ENCODE measurements at places on chromosomes 13 and 19.

- peaks cover 92% of the 10 kb centered on the region for H3K4me1 ChIP-seq
- H3K36me3 ChIP-seq, result peaks cover 33% of the 10 kb centered on the region
- DNase-seq, result no peak
- no peaks in the 10 kb centered on the region for H3K27me3 ChIP-seq
Observed at GRCh38 chr19:38653028-38653571, 5.7 kb downstream of the ACTN4 start.

GRCh38 chr19:2613507-2614295, 88.8 kb downstream of the GNG7 start:
- no peaks in the 10 kb centered on the region for H3K27me3 ChIP-seq
- H3K4me1 ChIP-seq, result peaks cover 26% of the 10 kb centered on the region
- H3K27ac ChIP-seq, result no peak overlapping the region
- peak; percentile 54 for DNase-seq

DNA sequence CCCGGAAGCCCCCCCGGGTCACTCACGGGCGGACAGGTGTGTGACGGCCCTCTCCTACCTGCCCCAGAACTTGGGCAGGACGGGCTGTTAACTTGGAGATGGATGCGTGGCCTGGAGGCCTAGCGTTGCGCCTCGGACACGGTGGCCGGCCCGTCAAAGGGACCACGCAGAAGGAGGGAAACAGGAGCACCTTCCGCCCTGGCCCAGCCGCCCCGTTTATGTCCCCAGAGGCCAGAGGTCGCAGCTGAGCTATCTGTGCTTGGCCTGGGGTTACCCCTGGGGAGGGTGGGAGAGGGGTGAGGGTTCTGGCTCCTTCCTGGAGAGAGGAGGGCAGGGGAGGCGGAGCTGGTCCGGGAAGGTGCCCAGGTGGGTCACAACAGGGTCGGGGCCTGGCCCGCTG, 35.6 kb downstream of the GADD45B start:
- peaks cover 7% of the 10 kb centered on the region for H3K36me3 ChIP-seq
- no peak for DNase-seq

DNA sequence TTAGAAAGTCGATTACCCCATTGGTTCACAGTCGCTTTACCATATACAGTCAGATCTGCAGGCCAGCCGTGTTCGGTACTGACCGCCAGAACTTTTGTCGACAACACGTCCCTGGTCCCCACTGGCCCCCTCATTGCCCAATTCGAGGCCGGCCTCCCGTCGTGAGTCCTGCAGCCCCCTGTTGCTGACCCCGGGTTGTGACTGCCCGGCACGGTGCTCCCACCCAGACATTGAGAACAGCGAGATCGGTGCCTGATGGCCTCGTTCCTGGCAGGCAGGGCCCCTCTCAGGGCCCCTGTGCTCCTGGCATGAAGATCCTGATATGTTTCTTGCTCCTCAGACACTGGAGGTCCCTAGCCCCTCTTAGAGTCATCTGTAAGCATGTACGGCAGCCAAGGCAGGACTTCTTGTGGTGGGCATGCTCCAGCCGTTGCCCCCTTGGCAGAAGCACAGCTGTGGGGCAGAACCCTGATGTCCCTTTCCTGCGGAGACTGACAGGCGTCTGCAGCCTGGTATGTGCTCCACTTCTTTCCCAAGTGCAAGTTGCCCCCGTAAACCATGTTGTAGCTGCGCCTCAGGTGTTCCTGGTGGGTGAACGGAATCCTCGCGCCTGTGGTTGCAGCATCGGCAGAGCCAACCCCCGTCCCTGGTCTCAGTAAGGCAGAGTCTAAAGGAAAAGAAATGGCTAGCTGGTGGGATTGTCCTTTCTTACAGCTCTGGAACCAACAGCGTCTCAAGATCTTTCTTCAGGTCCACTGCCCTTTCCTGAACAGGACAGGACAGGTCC, 123.2 kb upstream of the SPACA7 start:
- no peak for DNase-seq
- H3K27ac ChIP-seq, result no peak overlapping the region
- H3K36me3 ChIP-seq, result no peaks in the 10 kb centered on the region
- peaks cover 19% of the 10 kb centered on the region for H3K27me3 ChIP-seq
- H3K4me3 ChIP-seq, result no peak overlapping the region
- H3K4me1 ChIP-seq, result no peaks in the 10 kb centered on the region

DNA sequence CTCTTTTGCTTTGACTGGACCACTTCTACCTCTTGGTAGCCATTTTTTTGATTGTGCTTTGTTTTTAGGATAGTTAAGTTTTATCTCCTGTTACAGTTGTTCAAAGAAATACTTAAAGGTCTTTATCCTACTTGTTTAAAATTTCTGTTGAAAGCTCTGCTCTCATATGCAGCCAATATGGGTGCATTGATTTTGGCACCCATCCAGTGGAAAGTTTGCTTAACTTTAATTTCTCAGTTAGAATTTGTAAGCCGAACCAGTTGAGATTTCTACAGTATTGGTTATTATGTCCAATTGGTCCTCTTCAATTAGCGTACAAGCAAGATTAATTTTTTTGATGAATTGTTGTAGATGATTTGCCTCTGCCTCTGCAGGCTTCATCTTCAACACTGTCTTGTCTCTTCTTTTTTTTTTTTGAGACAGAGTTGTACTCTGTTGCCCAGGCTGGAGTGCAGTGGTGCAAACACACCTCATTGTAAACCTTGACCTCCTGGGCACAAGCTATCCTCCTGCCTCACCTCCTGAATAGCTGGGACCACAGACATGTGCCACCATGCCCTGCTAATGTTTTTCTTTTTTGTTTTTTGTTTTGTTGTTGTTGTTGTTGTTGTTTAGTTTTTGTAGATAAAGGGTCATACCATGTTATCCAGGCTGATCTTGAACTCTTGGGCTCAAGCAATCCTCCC, 65.3 kb downstream of the MAB21L1 start:
- H3K36me3 ChIP-seq, result no peaks in the 10 kb centered on the region
- no peak overlapping the region for H3K4me3 ChIP-seq
- H3K27me3 ChIP-seq, result no peaks in the 10 kb centered on the region
- H3K27ac ChIP-seq, result no peak overlapping the region
- no peaks in the 10 kb centered on the region for H3K4me1 ChIP-seq

- H3K27me3 ChIP-seq, result no peaks in the 10 kb centered on the region
- H3K36me3 ChIP-seq, result peaks cover 61% of the 10 kb centered on the region
- no peak for DNase-seq
- peaks cover 76% of the 10 kb centered on the region for H3K4me1 ChIP-seq
- no peak overlapping the region for H3K4me3 ChIP-seq
- no peak overlapping the region for H3K27ac ChIP-seq
Observed at GRCh38 chr19:42204664-42205063, 12.8 kb downstream of the DEDD2 start.

GRCh38 chr19:5609881-5610448, 12.6 kb downstream of the SAFB2 start:
- no peak overlapping the region for H3K4me3 ChIP-seq
- peaks cover 89% of the 10 kb centered on the region for H3K36me3 ChIP-seq
- no peak for DNase-seq
- peak overlapping the region; percentile 1 for H3K27ac ChIP-seq
- peaks cover 42% of the 10 kb centered on the region for H3K4me1 ChIP-seq

GRCh38 chr19:41363753-41364523, at the start of gene B9D2:
TSS of gene B9D2 (minus strand) at chr19:41364149. CDS start at chr19:41363519, 630 bp downstream.
- peak within 1 kb of the TSS; percentile 85 for H3K4me3 ChIP-seq
- no peaks in the 10 kb centered on the region for H3K27me3 ChIP-seq
- H3K4me1 ChIP-seq, result peaks cover 32% of the 10 kb centered on the region
- peaks cover 23% of the 10 kb centered on the region for H3K36me3 ChIP-seq
- H3K27ac ChIP-seq, result peak within 1 kb of the TSS; percentile 99

GRCh38 chr13:75533861-75534260, 3.8 kb downstream of the COMMD6 start:
- H3K4me3 ChIP-seq, result no peak overlapping the region
- DNase-seq, result no peak

- H3K4me1 ChIP-seq, result peaks cover 68% of the 10 kb centered on the region
- peaks cover 79% of the 10 kb centered on the region for H3K27me3 ChIP-seq
- peak overlapping the region; percentile 47 for H3K4me3 ChIP-seq
- peaks cover 30% of the 10 kb centered on the region for H3K36me3 ChIP-seq
- H3K27ac ChIP-seq, result peak overlapping the region; percentile 80
- peak; percentile 65 for DNase-seq
Observed at GRCh38 chr19:50330365-50331078, 1.3 kb upstream of the KCNC3 start.

GRCh38 chr19:38483016-38483630, 49.6 kb downstream of the RYR1 start:
- H3K27me3 ChIP-seq, result peaks cover 20% of the 10 kb centered on the region
- no peak overlapping the region for H3K27ac ChIP-seq
- DNase-seq, result no peak
- H3K4me3 ChIP-seq, result no peak overlapping the region
- no peaks in the 10 kb centered on the region for H3K36me3 ChIP-seq
- no peaks in the 10 kb centered on the region for H3K4me1 ChIP-seq

DNA sequence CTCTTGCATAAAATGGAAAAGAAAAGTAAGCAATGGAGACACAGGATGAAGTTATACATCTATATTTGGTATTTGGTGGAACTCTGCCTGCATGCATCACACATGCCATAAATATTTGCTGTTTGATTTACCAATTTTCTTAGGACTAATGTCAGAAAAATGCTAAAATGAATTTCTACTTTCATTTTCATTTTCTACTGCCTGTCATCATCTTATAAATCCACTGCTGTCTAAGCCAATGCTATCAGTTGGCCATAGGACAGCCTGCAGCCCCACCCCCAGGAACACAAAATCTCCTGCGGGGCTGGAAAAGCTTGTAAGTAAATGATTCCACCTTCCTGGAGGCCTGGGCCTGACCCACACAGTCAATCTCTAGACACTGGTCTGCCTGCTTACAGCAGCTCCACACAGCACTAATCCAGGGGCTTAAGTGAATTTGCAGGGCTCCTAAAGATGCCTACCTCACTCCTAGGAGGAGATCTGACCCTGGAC, 122.0 kb downstream of the ENOX1 start:
- H3K27ac ChIP-seq, result no peak overlapping the region
- H3K4me1 ChIP-seq, result peaks cover 5% of the 10 kb centered on the region
- no peak for DNase-seq
- no peaks in the 10 kb centered on the region for H3K27me3 ChIP-seq

DNA sequence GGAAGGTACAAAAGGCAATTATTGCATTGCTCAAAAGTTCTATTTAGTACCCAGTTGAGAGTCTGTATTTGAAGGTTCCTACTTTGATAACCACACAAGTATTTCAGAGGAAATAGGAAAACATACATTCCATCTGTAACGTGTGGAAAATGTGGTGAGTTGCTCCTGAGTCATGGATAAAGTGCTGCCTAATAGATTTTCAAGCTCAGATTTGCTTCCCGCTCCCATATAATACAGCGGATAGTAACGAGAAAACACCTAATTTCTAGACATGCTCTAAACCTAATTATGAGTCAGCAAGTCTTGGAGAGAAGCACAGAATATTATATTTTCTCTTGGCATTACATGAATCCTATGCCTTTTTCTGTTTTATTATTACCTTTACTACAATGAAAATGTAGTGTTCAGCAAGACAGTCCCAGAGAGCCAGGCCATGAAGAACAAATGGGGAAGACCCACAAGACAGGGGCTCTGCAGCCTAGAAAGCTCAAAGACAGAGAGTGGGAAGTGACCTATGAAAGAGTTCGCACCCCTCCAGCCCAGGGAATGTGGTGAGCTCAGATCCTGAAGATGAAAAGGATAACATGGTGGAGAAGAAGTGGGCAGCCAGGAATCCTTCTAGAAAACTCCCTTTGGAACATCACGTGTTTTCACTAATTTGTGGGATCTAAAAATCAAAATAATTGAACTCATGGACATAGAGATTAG, 116.1 kb downstream of the STARD13 start:
- H3K4me3 ChIP-seq, result no peak overlapping the region
- DNase-seq, result no peak
- no peaks in the 10 kb centered on the region for H3K36me3 ChIP-seq

- peaks cover 3% of the 10 kb centered on the region for H3K36me3 ChIP-seq
- peak overlapping the region; percentile 54 for H3K27ac ChIP-seq
- DNase-seq, result no peak
- H3K4me3 ChIP-seq, result no peak overlapping the region
- H3K27me3 ChIP-seq, result no peaks in the 10 kb centered on the region
Observed at GRCh38 chr13:100138859-100139491, 50.1 kb downstream of the PCCA start.

- peak overlapping the region; percentile 67 for H3K4me3 ChIP-seq
Observed at GRCh38 chr13:30744681-30745077, 9.3 kb downstream of the ALOX5AP start.

DNA sequence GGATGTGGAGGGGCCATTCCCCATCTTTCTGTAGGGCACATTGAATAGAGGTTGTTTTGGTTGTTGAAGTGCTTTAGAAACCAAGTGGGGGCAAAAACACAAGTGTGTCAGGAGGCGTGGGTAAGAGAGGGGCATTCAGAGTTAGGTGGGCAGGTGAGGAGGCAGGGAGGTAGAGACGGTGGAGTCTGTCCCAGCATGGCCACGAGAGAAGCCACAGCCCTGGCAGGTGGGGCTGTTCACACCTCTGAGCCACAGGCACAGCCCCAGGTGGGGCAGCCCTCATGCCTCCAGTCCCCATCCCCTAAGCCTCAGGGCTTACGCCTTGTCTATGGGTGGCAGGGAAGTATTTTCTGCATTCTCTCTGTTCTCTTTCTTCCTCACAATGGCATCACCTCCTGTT, 43.7 kb downstream of the KCTD15 start:
- no peaks in the 10 kb centered on the region for H3K36me3 ChIP-seq
- no peak for DNase-seq
- no peak overlapping the region for H3K27ac ChIP-seq
- H3K4me1 ChIP-seq, result no peaks in the 10 kb centered on the region

DNA sequence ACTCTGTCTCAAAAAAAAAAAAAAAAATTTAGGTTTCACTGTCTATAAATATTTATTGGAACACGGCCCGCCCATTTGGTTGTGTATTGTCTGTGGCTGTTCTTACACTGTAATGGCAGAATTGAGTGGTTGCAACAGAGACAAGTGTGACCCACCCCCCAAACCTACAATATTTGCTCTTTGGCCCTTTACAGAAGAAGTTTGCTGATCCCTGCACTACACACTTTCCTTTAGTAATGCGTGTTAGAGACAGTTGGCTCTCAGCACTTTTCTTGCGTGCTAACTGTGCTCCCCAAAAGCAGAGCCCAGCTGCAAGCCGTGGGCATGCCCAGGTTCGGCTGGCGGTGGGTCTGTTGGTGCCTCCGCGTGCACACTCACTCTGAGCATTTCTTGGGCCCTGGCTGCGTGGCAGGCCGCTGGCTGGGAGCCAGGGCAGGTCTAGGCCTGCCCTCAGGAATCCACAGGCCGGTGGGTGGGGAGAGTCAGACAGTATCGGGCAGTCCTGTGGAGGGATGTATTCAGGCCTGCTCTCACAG, 72.6 kb downstream of the SIPA1L3 start:
- no peaks in the 10 kb centered on the region for H3K27me3 ChIP-seq
- no peak overlapping the region for H3K4me3 ChIP-seq
- peaks cover 22% of the 10 kb centered on the region for H3K4me1 ChIP-seq
- no peak for DNase-seq

DNA sequence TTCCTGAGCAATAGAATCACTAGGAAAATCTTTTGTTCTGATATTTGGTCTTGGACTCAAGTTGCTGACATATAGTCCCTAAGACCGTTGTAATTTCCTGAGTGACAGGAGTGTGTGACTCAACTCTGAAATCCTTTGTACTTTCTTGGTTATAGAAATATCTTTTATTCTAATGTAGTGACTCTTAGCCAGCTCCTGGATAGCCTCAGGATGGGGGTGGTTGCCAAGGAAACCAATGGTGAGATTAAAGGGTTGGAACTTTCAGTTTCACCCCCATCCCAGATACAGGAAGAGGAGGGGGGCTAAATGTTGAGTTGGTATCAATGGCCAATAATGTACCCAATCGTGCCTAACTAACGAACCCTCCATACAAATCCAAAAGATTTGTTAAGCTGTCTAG, 41.8 kb downstream of the MBD3L2B start:
- no peak overlapping the region for H3K4me3 ChIP-seq
- H3K4me1 ChIP-seq, result no peaks in the 10 kb centered on the region
- DNase-seq, result no peak
- H3K27ac ChIP-seq, result no peak overlapping the region
- peaks cover 61% of the 10 kb centered on the region for H3K27me3 ChIP-seq

- H3K27ac ChIP-seq, result no peak overlapping the region
- H3K36me3 ChIP-seq, result no peaks in the 10 kb centered on the region
- no peaks in the 10 kb centered on the region for H3K4me1 ChIP-seq
- DNase-seq, result no peak
Observed at GRCh38 chr13:34414616-34415015, 527.5 kb upstream of the NBEA start.

Data from central memory CD8-positive, alpha-beta T cell (primary cell).